Kidney (tissue), 22 donors: ENCODE measurements at places on chromosomes 3 and 15.
A peak's percentile ranks its signal among the peaks of the same experiment; 100 is the strongest.

DNA sequence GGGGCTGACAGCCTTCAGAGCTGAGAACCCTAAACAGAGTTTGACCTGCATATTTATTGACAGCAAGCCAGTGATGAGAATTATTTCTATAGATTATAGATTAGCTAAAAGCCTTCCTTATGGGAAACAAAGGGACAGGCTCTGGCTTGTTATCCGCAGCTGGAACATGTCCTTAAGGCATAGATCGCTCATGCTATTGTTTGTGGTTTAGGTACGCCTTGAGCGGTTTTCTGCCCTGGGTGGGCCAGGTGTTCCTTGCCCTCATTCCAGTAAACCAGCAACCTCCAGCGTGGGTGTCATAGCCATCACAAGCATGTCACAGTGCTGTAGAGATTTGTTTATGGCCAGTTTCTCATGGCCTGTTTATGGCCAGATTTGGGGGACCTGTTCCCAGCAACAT lies 10.2 kb upstream of the FAH start:
- no peaks in the 10 kb centered on the region for H3K4me1 ChIP-seq
- H3K27ac ChIP-seq = peak overlapping the region; percentile 36
- DNase-seq = no peak
- no peaks in the 10 kb centered on the region for H3K27me3 ChIP-seq
- no peaks in the 10 kb centered on the region for H3K36me3 ChIP-seq

DNA sequence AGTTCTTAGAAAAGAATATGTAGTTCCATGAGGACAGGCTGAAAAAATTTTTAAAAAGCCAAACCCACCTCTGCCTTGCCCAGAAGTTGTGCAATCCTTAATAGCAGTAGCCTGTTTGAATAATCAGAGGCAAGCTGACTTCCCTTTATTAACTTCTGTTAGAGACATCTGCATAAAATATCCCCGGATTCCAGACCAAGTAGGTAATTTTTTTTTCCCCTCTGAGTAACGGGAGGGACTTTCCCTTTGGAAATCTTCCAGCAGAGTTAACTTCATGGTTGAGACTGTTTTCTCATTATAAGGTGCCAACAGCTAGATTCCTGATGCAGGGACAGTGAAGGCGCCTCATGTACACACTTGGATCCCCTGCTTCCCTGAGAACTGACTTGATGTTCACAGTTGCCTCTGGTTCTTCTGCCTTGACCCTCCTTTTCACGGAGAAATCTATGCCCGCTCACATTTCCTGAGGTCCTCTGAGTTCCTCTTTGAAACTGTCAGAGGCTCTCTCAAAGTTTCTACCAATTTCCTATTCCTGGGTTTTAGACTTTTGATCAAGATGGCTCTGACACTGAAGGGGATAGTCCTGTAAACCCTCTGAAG lies 227.6 kb upstream of the BHLHE40 start:
- H3K27ac ChIP-seq = peak overlapping the region; percentile 93
- H3K4me3 ChIP-seq = no peak overlapping the region
- no peaks in the 10 kb centered on the region for H3K27me3 ChIP-seq

- no peak overlapping the region for H3K4me3 ChIP-seq
- no peak for DNase-seq
- H3K4me1 ChIP-seq = no peaks in the 10 kb centered on the region
- no peaks in the 10 kb centered on the region for H3K27me3 ChIP-seq
- H3K27ac ChIP-seq = no peak overlapping the region
These were observed 66.6 kb upstream of the TGFBR2 start for GRCh38 chr3:30539772-30540171.

GRCh38 chr15:79332824-79333510 lies 22.1 kb downstream of the TMED3 start:
- H3K27me3 ChIP-seq = no peaks in the 10 kb centered on the region
- peak; percentile 19 for DNase-seq
- no peak overlapping the region for H3K27ac ChIP-seq

- peaks cover 3% of the 10 kb centered on the region for H3K4me1 ChIP-seq
- no peaks in the 10 kb centered on the region for H3K27me3 ChIP-seq
- H3K27ac ChIP-seq = peak overlapping the region; percentile 47
- no peak overlapping the region for H3K4me3 ChIP-seq
These were observed 39.0 kb downstream of the MECOM start for GRCh38 chr3:169624533-169624972.

GRCh38 chr3:58071480-58071971 lies 63.3 kb downstream of the FLNB start:
- peaks cover 42% of the 10 kb centered on the region for H3K4me1 ChIP-seq
- H3K36me3 ChIP-seq = no peaks in the 10 kb centered on the region

- H3K36me3 ChIP-seq = no peaks in the 10 kb centered on the region
- H3K4me1 ChIP-seq = peaks cover 7% of the 10 kb centered on the region
- H3K27ac ChIP-seq = no peak overlapping the region
- no peaks in the 10 kb centered on the region for H3K27me3 ChIP-seq
- H3K4me3 ChIP-seq = no peak overlapping the region
These were observed 9.6 kb upstream of the FAM174B start for GRCh38 chr15:92665100-92665555.

DNA sequence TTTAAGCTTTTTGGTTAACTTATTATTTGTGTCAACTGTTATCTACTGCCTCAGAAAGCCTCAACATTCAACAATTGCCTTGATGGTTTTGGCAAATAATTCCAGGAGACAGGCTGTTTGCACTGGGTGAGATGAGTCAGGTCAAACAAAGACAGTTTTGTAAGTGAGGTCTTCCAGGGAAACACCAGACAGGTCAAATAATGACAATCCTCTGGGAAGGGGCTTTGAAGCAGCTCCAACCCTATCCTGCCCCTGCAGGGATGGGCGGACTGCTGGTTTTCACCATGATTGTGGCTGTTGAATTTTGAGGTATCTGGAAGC lies 79.4 kb upstream of the PRR23E start:
- H3K4me1 ChIP-seq = no peaks in the 10 kb centered on the region
- H3K27me3 ChIP-seq = no peaks in the 10 kb centered on the region
- DNase-seq = no peak
- no peak overlapping the region for H3K4me3 ChIP-seq

- DNase-seq = no peak
- H3K27me3 ChIP-seq = no peaks in the 10 kb centered on the region
- H3K27ac ChIP-seq = no peak overlapping the region
- H3K4me3 ChIP-seq = no peak overlapping the region
These were observed 35.2 kb downstream of the AP4E1 start for GRCh38 chr15:50943638-50944037.

- DNase-seq = no peak
- no peaks in the 10 kb centered on the region for H3K4me1 ChIP-seq
- no peak overlapping the region for H3K27ac ChIP-seq
- no peaks in the 10 kb centered on the region for H3K27me3 ChIP-seq
These were observed 7.6 kb upstream of the MYO5C start for GRCh38 chr15:52303093-52303772.

GRCh38 chr3:77524463-77524862 lies 484.6 kb downstream of the ROBO2 start:
- H3K4me3 ChIP-seq = no peak overlapping the region
- H3K36me3 ChIP-seq = no peaks in the 10 kb centered on the region
- DNase-seq = no peak
- H3K4me1 ChIP-seq = no peaks in the 10 kb centered on the region
- no peak overlapping the region for H3K27ac ChIP-seq

DNA sequence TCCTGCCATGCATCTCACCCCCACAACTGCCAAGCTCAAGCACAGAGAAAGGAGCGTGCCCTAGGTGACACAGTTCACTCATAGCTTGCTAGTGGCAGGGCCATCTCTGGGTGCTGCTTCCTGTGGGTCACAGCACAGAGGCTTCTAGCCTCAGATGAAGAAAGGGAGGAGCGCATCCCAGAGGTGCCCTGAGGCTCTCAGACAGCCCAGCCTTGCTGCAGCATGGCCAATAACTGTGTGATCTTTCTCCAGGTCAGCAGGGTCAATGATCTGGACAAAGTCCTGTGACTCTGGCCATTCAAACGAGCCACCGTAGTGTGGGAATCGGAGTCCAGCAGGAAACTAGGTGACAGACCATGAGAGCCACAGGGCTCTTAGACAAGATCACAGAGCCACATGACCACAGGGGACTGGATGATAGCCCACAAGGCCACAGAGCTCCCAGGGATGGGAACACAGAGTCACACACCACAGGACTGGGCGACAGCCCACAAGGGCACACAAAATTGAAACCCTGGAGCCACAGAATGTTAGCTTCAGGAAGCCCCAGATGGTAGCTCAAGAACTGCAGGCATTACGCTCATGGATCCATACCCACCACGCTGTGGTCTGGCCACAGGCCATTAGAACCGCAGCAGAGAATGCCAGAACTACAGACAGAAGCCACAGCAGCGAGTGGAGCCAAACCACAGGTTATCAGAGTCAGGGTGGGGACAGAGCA lies 25.9 kb upstream of the GRIP2 start:
- no peaks in the 10 kb centered on the region for H3K4me1 ChIP-seq
- DNase-seq = no peak
- no peak overlapping the region for H3K4me3 ChIP-seq
- H3K27ac ChIP-seq = no peak overlapping the region
- H3K27me3 ChIP-seq = no peaks in the 10 kb centered on the region

GRCh38 chr15:63040954-63041353 lies 1.6 kb upstream of the TPM1 start:
- H3K36me3 ChIP-seq = no peaks in the 10 kb centered on the region
- no peak overlapping the region for H3K27ac ChIP-seq
- no peaks in the 10 kb centered on the region for H3K27me3 ChIP-seq
- no peak overlapping the region for H3K4me3 ChIP-seq

DNA sequence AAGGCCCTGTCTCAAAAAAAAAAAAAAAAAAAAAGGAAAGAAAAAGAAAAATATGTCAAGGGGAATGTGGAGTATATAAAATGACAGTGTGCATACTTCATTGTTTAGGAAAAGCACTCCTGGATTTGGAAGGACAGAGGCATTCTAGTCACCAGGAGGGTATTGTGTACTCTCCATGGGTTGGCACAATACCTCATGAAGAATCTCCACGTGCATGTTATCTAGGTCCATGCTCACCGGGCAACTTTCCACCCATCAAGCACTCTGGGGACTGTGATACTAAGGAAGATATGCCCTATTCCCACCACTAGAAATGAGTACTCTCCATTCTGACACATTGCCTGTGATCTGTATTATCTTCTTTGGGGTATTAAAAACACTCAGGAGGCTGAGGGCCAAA lies 15.4 kb upstream of the KPNA1 start:
- no peak overlapping the region for H3K27ac ChIP-seq
- H3K4me3 ChIP-seq = no peak overlapping the region
- no peaks in the 10 kb centered on the region for H3K36me3 ChIP-seq
- H3K4me1 ChIP-seq = no peaks in the 10 kb centered on the region

- no peak overlapping the region for H3K4me3 ChIP-seq
- no peak overlapping the region for H3K27ac ChIP-seq
- no peaks in the 10 kb centered on the region for H3K36me3 ChIP-seq
- H3K4me1 ChIP-seq = no peaks in the 10 kb centered on the region
- no peaks in the 10 kb centered on the region for H3K27me3 ChIP-seq
- DNase-seq = no peak
These were observed 175.5 kb downstream of the CADPS start for GRCh38 chr3:62699728-62700127.

- H3K4me3 ChIP-seq = no peak overlapping the region
- no peak for DNase-seq
- H3K27me3 ChIP-seq = no peaks in the 10 kb centered on the region
- no peak overlapping the region for H3K27ac ChIP-seq
- H3K36me3 ChIP-seq = no peaks in the 10 kb centered on the region
These were observed 101.3 kb upstream of the CTNNB1 start for GRCh38 chr3:41097896-41098496.

DNA sequence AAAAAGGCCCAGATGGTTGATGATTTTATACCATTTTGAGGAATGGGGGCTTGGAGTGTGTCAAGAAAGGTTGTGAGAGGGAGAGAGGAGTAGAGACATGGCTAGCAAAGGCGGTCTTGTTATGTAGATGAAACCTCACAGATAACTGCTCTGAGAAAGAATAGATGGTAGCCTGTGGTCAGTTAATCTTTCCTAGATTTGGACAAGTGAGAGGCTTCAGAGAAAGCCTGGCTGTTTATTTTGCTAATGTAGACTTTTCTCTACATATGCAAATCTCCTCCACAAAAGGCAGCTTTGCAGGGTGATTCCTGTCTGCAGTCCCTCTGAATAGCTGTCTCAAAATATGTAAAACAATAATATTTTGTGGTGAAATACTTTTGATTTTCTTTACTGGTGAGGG lies 177.3 kb downstream of the OTOL1 start:
- no peak for DNase-seq
- no peaks in the 10 kb centered on the region for H3K4me1 ChIP-seq
- H3K4me3 ChIP-seq = no peak overlapping the region
- H3K27ac ChIP-seq = no peak overlapping the region

DNA sequence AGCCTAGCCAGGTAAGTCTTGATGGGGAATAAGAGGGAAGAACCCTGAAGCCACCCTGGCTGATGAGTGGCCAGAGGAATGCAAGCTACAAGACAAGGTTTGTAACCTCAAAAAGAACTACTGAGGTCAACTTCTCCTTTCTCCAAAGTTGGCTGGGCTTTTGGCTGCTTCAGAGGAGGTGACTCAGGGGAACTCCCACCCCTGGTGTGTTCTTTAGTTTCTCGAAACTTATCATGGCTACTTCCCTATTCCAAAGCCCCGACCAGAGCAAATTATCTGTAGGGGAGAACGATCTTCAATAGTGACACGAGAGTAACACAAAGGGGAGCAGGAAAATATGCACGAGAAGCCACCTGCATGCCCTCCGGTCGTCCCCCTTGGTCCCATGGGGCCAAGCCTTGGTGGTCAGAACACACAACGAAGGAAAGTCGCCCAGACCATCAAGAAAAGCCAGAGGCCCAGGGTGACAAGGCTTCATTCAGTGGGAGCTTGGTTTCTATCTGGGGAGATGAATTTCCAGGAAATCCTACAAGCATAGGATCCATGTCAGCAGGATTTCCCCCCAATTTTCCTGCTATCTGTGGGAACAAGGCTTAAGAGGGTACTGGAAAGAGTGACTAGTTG lies 6.5 kb upstream of the BCL2A1 start:
- H3K27me3 ChIP-seq = no peaks in the 10 kb centered on the region
- no peaks in the 10 kb centered on the region for H3K36me3 ChIP-seq
- DNase-seq = no peak
- H3K4me1 ChIP-seq = no peaks in the 10 kb centered on the region
- H3K4me3 ChIP-seq = no peak overlapping the region

DNA sequence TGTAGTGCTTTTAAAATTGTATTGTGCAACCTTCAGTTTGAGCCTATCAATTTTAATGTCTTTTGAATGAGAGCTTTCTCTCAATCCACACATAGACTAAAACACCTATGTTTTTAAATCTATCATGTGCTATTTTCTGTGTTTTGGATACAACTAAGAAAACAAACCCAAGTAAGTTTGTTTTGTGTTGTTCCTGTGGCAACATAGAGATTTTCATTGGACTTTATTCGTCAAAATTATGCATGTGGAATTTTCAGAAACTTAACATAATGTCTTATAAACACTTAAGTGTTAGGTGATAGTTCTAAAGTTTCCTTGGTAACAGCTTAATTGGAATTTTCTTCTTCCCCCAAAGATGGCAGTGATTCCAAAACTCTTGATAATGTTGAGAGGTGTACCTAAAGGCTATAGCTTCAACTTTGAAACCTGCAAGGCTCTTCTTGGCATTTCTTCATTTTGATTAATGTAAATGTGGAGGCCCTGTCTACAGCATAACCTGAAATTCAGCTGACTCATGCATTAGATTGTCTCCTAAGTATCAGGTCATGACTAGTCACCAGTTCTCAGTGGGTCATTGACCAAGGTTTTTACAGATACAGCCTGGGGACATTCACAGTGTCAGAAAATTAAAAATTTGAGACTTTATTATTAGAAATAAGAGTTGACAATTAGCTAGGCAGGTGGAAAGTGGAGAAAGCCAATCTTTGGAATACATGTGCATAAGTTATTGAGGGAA lies 44.4 kb downstream of the COL6A5 start:
- no peak overlapping the region for H3K27ac ChIP-seq
- H3K4me3 ChIP-seq = no peak overlapping the region
- H3K4me1 ChIP-seq = no peaks in the 10 kb centered on the region
- no peaks in the 10 kb centered on the region for H3K27me3 ChIP-seq
- H3K36me3 ChIP-seq = no peaks in the 10 kb centered on the region
